ENCODE measurements at places on chromosomes 2 and 18.
A peak's percentile ranks its signal among the peaks of the same experiment; 100 is the strongest.

DNA sequence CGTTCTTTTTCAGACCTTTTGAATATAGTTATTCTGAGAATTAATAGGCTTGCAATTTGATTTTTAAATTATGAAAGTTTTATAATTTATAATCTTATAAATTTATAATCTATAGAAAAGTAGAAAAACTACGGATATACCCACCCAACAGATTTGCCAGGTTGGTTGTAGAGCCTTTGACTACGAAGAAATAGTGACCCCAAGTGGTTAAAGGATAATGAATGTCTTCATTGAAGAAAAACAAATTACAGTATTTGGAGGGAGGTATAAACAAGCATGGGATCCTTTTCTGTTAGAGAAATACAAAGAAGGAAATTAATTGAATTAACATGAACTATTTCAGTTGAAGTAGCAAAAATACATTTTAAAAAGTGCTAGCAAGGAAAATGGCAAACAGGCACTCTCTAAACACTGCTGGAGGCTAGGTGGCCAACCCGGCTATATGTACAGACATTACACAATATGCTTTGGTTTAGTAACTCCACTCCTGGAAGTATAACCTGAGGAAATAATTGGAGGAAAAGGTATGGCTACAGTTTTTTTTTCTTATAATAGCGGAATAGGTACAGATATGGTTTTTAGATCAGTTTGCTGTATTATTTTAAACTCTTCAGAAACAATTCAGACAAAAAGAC, 110.9 kb downstream of the MIB1 start:
- no peak for DNase-seq

- DNase-seq, result peak; percentile 21
Observed at GRCh38 chr2:97740590-97741182, 27.3 kb downstream of the ZAP70 start.

DNA sequence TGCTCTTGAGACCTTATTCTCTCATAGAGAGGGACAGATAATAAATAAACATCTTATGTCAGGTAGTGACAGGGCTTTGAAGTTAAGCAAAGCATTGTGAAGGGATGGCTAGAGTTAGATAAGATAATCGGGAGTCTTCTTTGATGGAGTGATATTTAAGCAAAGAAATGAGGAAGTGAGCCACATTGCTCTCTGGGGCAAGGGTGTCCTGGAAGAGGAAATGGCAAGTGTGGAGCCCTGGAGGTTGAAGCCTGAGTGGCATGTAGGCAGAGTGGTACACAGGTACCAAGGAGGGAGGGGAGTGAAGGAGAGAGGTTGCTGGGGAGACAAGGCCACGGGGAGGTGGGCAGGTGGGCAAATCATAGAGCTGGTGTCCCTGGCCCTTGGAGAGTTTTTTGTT, 110.2 kb downstream of the CTAGE1 start:
- no peak for DNase-seq

DNA sequence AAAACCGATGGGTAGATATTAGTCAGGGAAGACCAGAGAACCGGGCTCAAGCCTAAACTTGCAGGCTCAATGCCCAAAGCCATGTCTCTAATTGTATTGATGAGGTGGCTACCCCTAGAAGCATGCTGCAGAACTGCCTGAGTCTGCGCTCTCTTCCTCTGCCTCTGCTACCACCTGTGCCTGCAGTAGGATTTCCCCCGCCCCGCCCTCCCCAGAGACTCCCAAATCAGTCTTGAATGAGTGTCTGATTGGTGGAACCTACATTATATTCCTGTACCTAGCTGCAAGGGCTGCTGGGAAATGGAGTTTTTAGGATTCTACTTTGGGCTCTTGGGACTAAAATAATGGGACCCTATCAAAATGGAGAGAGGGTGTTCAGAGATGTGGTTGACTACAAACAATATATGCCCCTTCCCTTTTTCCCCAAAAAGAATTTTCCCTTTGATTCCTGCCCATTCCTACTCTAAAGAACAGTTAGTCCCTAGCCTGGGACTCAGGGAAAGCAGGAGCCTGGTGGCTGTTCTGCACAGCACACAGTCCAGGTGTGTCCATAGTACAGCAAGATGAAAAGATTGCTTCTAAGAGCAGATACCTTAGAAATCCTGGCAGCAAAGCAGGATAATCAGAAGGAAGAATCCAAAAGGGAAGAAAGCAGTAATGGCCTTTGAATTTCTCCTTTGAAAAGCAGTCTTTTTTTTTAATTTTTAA, 12.5 kb downstream of the GRP start:
- DNase-seq, result no peak

DNA sequence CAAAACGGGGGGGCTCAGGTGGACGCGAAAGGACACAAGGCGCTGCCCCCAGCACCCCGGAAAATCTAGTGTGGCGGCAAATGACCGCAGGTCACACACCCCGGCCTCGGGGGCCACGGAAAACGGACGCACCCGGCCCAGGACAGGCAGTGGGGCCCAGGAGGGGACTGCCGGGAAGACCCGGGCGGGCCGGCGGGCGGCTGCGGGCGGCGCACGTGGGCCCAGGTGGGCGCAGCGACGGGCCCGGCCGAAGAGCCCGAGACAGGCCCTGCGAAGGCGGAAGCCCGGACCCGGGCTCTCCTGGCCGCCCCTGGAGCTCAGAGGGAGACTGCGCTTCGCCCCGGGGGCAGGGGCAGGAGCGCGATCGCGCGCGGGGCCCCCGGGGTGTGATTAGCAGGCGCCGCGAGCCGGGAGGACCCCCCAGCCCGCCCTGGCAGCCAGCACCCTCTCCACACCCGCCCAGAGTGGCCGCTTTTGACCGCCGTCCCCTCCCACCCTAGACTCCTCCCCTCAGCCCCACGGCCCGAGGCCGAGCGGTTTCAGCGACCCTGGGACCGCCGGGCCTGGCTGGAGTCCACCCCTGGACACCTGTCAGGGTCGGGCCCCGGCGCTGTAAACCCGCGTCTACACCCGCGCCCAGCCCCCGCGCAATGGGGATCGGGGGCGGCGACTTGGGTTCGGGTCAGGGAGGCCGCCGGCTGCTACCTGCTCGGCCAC, 773 bp downstream of the MBP start:
- DNase-seq, result peak; percentile 40

- no peak for DNase-seq
Observed at GRCh38 chr18:24063121-24063731, 48.7 kb downstream of the TTC39C start.

DNA sequence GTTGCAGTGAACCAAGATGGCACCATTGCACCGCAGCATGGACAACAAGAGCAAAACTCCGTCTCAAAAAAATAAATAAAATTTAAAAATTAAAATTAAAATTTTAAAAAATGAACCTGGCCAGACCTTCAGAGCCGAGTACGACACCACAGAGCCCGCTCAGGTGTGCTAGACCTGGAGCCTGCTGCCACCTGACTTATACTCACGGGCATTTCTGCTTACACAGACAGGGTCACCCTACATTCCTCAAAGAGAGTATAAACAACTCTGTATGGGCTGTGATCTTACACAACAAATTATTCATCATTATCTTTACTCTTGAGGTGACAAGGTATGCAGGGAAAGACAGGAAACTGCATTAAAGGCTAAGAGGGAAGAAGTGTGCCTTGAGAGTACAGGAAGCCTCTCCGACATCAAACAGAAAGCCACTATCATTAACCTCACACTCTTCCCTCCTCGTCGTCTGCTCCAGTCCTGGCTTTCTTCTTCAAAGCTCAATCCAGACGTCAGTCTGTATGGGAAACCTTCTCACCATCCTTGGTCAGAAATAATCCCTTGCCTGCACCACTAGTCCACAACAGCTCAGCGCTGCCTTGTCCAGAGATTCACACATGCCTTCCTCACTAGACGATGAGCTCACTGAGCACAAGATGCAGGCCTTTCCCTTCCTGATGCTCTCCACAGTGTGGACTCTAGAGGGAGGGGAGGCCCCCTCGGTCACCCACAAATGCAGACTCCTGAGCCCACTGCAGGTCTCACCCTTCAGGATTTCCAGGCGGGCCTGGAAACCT, 56.2 kb downstream of the UXS1 start:
- no peak for DNase-seq

- DNase-seq, result peak; percentile 21
Observed at GRCh38 chr2:237432484-237433092, 18.6 kb upstream of the COL6A3 start.

DNA sequence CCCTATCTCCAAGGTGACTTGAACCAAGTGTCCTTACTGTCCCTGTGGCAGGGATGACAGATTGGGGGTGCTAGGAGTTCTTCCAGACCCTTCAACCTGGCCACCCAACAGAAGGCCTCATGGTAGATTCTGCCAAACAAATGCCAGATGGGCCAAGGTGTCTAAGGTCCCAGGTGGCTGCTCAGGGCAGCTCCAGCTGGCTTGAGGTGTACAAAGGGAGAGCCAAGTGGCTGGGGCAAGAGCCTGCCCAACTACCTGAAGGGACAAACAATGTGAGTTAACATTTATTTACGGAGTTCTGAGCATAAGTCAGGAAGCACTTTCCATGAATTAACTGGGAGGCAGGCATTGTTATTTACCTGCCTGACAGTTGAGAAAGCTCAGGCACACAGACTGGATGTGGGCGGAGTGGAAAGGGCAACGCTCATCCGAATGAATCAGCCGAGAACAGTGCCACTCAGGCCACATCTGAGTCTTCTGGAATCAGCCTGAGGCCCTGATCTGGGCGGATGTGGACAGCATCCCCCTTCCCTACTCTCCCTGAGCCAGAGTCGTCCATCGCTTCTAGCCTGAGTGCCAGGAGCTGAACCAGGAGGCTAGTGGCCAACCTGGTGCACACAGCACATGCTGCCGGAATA, 4.4 kb upstream of the KCNIP3 start:
- DNase-seq, result no peak

- DNase-seq, result no peak
Observed at GRCh38 chr2:153601812-153602211, 123.2 kb upstream of the RPRM start.

- DNase-seq, result no peak
Observed at GRCh38 chr2:47046271-47046670, 108.8 kb downstream of the STPG4 start.

GRCh38 chr2:101466426-101466825, 8.5 kb downstream of the RFX8 start:
- no peak for DNase-seq

DNA sequence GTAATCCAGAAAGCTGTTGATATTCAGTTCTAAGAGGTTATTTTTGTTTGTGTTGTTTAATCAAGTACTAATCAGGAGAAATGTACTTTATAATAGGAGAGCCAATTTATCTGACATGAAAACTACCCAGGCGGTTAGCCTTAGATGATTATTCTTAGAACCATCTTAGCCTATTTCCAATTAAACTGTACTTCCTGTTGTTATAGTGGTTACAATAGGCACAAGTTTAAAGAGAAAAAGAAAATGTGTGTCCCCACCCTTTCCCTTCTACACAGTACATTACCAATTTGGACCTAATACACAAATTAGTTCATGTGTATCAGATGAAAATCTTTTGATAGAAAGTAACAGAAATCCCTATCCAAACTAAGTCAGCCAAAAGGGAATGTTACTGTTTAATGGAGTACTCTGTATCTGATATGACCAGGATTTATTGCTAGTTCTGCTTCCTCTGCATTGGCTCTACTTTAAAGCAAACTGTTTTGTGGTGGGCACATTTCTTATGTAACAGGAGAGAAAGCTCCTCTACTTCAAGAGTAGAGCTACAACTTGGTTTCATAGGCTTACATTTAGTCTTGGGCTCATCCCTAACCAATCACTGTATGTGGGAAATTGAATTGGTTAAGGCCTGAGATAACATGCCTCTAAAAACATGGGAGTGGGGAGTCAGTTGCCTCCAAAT, 217.9 kb downstream of the UBE2E3 start:
- DNase-seq, result no peak

DNA sequence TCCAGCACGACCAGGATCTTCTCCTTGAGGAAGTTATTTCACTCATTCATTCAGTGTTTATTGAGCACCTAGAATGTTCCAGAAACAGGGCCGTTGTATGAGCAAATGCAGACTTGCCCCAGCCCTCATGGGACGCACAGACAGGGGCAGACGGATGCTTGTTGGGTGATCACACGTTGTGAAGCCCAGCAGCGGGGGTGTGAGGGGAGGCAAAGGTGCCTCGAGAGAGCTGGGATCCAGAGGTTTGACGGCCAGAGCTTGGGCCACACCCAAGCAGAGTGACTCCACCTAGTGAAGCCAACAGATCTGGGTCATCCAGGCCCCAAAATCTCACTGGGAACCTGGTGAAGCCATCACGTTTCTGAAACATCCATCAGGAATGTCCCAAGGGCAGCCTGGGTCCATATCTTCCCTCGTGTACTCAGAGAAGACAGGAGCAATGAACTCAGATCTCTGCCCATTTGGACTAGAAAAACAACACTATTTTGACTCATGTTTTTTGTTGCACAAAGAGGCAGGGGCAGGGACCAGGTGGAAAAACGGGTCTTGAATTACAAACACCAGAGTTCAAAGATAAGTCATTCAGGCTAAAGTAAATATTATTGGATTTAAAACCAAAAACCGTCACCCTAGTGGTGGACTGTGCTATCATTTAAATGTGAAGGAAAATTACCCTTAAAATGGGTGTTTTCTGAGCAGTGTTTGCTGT, 54.9 kb upstream of the RBM44 start:
- no peak for DNase-seq

All from stimulated activated naive B cell treated with anti-CD40 and anti-IgM and Interleukin-4, amounts not matched to agents 10 μg/mL and 1 μg/mL and 100 μg/mL, for 72 hours (primary cell).